Fibroblast of the aortic adventitia (primary cell): ENCODE measurements at places on chromosomes 1 and 21. TPM values are rescaled to one million over a fixed set of nuclear protein-coding genes. Genes with fewer than 3 reads are reported as not detected.
A peak's percentile ranks its signal among the peaks of the same experiment; 100 is the strongest.

The CFHR2 gene
- total RNA-seq = not detected in 2 replicates

The CIART gene
- 9.8 and 26.8 TPM in 2 replicates for total RNA-seq

The CLDN8 gene
- total RNA-seq = not detected in 2 replicates

The PPM1J gene
- total RNA-seq = 0.63 and 1.8 TPM in 2 replicates

DNA sequence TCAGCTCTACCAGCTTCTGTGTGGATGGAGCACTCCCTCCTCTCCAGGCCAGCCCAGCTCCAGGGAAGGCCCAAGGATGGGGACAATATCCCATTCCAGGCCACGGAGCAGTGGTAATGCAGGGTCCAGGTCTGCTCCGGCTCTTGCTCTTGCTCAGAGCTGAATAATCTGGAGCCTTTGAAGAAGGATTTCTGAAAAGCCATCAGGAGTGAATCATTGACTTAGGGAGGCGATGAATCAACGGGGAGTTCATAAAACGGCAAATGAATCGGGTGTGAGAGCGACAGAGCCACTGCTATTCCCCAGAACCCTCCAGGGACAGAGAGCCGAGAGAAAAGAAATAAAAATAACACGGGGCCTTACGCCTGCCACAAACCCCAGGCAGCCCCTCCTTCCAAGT is 7.7 kb downstream of the POU3F1 start:
- DNase-seq = peak; percentile 43

GRCh38 chr1:36486439-36487335 is 4.0 kb upstream of the CSF3R start:
- DNase-seq = no peak

DNA sequence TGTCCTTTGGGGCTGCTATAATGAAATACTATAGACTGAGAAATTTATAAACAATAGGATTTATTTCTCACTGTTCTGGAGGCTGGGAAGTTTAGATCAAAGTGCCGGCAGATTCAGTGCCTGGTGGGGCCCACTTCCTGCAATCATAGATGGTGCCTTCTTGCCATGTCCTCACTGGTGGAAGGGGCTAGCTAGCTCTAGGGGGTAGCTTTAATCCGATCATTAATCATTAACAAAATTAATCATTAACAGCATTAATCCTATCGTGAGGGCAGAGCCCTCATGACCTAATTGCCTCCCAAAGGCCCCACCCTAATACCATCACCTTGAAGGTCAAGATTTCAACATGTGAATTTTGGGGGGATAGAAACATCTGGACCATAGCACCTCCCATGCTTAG is 124.3 kb downstream of the TRABD2B start:
- no peak for DNase-seq

DNA sequence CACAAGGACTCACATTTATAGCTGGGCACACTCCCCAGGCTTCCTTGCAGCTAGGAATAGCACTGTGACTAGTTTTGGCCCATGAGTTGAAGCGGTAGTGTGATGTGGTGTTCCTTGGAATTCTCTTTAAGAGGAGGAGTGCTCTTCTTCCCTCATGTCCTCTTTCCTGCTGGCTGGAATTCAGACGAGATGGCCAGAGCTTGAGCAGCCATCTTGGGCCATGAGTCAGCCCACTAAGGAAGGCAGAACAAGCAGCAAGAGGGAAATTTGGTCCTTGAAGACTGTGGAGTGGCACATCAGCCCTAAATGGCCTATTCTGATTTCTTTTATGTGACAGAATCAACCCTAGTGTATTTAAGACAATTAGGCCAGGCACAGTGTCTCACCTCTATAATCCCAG is 20.0 kb downstream of the HTR6 start:
- DNase-seq = peak; percentile 14

DNA sequence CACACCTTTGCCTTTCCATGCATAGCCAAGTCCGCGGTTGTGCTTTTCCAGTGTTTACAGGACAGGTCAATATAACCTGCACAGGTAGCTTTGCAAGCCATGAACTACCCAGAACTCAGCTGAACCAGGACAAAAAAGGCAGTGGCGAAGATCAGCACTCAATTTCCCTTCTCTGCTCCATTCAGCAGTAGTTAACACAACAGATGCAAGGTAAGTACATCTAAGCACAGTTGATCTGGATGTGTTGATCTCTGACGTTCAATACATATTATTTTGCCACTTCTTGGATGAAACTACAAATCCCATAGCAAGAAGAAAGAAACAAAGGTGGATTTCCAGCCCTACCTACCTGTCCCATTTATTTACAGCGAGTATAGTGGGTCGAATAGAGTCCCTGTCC is 146.6 kb upstream of the KRTAP19-8 start:
- no peak for DNase-seq

DNA sequence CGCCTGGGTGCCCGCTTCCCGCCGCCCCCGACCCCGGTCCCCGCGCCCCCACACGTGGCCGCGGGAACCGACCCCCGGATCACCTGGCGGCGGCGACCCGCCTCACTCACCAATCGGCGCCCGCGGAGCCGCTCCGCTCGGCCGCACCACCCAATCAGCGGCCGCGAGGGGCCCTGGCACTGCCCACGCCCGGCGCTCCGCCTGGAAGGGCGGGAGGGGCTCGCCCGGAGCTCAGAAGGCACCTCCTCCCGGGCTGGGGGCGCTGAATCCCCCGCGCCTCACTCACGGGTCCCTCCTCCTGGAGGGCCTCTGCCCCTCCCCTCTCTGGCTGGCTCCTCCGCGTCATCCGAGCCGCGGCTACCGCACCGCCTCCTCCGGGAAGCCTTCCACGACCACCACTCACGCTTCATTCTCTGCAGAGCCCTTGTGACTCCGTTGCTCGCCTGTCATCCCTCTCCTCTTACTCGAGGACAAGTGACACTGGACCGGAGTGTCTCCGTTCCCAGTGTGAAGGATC is 374 bp downstream of the SH2D5 start:
- DNase-seq = peak; percentile 51
